ENCODE measurements at places on chromosomes 3 and 15.

DNA sequence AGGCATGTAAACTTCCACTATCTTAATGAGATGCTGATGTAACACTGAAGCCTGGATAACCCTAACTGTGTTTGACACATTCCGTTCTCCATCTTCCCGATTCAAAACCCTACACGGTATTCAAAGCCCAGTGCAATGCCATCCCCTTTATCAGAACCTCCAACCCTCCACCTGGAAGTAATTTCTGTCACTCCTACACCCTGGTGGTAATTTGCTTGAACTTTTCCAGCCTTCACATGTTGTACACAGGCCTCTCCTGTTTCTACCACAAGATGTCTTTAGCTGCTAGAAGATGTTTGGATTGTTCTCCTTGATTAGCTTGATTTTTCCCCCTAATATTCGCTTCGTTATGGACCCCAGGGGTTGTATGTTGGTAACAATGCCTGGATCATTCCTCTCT is 208.9 kb downstream of the CHST2 start:
- no peak for DNase-seq

GRCh38 chr3:52226229-52226817 is 878 bp upstream of the TLR9 start:
- no peak for DNase-seq

DNA sequence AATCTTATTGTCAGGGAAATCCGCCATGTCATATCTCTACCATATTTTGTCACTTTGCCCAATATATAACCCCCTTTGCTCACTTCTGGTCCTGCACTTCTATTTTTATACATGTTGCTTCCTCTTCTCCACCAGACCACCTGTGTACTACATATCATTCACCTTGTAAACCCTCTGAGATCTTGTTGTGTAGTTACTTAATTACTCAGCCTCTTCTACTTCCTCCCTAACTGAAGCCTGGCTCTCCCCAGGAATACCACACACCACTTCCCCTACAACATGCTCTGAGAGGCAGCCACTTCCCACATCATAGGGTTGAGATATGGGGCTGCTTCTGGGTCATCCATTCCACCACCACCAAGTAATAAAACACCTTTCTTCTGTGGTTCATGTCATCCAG is 10.0 kb downstream of the HEXA start:
- DNase-seq: no peak

DNA sequence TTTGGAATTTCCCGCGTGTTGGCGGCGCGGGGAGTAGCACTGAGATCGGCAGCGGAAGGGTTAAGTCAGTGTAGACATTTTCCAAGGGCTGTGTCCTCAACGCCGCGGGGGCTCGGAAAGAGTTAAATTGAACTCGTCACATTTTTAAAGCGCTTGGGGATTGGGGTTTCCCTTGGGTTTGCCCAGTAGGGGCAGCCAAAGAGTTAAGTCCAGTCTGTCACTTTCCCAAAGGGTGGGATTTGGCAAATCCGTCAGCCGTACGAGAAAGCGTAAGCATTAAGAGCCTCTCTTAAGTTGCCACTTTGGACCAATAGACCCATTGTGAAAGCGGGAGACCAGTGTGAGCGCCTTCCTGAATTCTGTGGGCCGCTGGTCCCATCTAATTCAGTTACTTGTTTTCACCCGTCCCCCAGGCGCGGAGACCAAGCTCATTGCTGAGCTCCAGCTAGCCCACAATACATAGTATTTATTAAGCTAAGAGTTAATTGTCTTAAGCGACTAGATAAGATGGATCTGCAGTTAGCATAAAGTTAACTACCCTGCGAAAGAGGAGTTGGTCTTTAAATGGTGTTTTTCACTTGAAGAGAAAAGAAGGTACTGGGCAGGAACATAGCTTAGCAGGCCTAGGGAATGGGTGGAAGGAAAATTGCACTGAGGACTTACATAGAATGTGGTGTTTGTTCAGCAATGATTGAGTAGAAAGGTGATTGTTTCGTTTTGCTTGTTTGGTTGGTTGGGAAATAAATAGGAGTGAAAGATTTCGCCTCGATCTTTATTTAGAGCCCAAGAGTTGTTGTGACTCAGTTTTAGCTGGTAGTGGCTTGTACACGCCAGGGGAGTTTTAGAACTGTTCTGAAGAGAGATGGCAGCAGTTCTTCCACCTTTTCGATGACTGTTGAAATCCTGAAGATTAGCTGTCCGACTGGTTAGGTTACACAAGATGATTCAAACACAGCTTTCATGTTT is 932 bp downstream of the ARL8B start:
- no peak for DNase-seq

DNA sequence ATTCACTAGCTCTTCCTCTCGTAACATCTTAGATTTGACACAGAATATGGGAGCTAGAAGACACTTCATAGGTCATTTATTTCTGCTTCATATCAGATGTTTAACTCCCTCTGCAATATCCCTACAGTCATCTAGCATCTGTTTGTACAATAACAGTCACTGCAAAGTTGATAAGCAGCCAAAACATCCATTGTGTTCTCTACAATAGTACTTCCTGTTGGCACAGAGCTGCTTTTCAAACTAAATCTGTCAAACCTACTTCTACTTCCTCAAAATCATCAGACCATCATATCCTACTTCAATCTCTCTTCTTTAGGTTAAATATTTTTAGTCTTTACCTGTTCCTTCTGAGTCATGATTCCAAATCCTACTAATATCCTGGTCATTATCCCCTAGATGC is 233.2 kb downstream of the FGF12 start:
- no peak for DNase-seq

DNA sequence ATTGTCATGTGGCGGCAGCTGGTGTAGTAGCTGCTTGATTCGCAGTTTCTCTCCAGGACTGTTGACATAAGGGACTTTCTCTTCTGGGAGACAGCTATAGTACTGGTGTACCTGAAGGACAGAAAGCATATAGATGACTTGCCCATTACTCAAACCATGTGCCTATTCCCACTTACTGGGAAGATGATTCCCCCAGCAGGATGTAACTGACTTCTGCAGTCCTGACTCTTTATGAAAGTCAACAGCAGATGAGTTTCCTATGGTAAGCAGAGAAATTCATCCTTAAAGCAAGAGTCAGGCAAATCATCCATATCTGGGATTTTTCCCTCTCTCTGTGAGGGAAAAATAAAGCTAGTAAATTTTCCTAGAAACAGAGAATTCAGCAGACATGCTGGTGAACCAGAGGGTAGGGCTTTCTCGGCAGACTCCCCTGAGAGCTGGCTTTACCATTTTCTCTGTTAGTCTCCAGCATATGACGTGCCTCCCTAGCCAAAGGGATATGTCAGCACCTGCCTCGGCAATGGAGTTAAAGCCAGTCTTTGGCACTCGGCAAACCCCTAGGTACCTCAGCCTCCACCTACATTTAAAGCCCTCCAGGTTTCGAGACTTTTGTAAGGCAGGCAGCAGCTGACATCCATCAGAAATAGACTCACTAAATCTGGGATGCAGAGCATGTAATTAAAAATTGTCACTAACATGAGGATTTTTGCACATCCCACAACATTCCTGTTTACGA is 62.1 kb downstream of the PRICKLE2 start:
- DNase-seq: no peak

- DNase-seq: no peak
Measured at GRCh38 chr15:62503451-62503850, 338.4 kb upstream of the C2CD4B start.

DNA sequence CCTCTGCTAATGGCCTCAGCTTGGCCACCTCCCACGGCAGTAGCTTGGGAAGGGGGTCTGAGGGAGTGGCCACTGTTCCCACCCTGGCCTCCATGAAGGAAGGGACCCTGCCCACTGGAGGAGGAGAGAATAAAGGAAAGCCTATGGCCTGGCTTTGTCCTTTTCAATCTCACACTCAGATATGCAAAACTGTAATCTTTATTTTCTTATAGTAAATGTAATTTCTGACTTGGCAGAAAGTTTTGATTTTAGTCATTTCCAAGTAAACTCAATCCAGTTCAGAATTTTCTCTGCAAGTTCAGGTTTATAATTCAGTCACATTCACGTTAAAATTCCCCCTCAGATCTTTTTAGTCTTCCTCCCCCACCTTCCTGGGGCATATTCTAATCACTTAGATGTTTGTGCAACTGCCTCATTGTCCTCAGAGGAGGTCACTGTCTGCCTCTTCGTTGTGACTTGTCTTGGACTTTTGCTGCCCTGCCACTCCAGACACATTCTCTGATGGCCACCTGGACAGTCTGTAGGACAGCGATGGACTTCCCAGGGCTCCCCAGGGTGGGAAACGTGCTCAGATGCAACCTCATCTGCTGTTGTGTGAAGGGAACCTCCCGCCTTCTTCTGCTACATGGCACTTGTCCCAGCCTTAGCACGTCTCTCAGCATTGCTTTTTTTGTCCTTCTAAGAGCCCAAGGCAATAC is 222.8 kb upstream of the TBL1XR1 start:
- DNase-seq: no peak

GRCh38 chr3:45872569-45872968 is 13.8 kb upstream of the CCR9 start:
- DNase-seq: no peak

GRCh38 chr3:53585627-53586026 is 91.2 kb downstream of the CACNA1D start:
- no peak for DNase-seq

DNA sequence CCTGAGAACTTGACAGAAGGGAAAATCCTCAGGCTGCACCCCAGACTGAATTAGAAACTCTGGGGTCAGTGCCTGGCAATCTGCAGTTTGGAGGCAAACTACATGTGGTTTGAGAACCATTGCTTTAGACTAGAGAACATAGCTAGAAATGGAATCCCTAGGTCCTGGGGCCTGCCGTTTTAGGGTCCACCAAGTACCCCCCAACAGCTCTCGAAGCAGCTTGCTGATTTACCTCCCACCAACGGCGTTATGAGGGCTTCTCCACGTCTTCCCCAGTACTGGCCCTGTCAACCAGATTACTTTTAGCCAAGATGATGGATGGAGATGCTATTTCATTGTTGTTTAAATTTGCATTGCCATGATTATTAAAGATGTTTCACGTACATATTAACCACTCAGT is 272.5 kb downstream of the XXYLT1 start:
- no peak for DNase-seq

GRCh38 chr3:148790851-148791735 is 36.5 kb upstream of the CPB1 start:
- no peak for DNase-seq

DNA sequence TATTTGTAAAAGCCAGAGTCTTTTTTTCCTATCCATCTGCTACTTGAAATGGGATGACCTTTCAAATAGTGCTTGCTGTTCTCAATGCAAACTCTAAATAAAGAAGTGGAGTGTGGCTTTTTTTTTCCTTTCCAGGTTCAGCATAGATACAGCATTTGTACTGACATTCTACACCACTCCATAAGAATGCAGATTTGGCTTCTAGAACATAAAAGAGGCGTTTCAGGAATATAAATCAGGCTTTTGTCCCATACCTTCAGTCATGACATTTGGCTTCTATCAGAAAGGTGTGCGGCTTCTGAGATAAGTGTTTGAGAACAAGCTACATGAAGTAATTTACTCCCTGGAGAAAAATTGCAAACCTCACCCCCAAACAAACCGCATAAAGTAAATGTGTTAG is 553.1 kb downstream of the FHIT start:
- DNase-seq: no peak

DNA sequence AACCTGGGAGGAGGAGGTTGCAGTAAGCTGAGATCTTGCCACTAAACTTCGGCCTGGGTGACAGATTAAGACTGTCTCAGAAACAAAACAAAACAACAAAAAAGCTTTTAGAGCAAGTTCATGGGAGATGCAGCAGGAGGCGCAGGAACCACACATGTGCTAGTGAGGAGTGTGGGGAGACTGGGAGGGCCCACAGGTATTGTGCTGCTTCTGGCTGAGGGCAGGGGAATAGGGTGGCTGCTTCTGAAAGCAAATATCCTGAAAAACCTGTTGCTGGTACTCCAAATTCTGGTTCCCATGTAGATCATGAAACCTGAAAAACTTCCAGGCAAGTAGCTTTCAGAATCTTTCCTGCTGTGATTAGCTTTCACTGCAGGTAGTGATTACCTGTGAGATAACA is 22.1 kb downstream of the TYRO3 start:
- no peak for DNase-seq

DNA sequence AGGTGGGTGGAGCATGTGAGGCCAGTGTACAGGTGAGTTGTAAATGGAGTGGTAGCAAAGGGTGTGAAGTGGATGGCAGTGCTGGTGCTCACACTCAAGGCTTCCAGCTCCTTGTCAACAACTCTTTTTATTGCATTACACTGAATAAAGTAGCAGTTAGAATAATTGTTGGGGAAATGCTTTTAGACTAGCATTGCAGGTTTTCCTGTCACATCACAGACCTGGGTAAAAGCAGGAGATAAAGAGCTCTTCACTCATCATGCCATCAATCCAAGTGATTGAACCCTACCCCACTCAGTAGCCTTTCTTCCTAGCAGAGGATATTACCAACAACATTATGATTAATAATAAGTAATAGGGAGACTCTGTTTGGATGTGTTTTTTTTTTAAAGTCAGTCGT is 81.6 kb downstream of the CDIN1 start:
- DNase-seq: no peak

- DNase-seq: peak; percentile 71
Measured at GRCh38 chr3:126982126-126982470, 817 bp upstream of the PLXNA1 start.

- no peak for DNase-seq
Measured at GRCh38 chr15:34900748-34901147, 68.8 kb downstream of the AQR start.

DNA sequence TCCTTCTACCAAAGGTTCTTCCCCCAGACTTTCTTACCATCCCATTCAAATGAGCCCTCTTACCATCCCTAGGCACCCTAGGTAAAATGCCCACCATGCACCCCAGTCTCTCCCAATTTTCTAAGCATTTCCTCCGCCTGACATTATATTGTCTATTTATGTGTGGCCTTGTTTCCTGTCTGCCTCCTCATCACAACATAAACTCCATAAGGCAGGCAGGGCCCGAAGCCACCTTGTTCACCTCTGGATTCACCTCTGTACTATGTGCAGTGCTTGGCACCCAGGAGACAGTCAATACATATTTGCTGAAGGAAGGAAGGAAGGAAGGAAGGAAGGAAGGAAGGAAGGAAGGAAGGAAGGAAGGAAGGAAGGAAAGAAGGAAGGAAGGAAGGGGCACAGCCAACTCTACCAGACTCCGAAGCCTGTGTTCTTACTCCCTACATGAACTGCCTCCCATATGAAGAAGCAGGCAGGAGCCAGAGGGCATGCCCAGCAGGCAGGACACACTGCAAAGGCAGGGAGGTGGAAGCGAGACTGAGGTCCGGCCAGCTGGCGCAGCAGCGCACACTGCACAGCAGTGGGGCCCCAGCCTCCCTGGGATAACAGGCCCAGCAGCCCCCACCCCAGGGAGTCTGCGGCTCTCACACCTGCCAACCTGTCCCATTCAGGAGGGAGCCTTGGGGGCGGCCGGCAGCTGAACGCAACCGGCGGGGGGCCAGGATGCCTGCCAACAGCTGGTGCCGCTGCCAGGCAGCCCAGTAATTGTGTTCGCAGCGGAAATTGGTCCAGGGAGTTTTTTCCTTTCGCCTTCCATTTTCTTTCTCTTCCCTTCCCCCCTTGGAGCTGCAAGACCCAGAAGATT is 106.0 kb upstream of the LINGO1 start:
- DNase-seq: no peak

DNA sequence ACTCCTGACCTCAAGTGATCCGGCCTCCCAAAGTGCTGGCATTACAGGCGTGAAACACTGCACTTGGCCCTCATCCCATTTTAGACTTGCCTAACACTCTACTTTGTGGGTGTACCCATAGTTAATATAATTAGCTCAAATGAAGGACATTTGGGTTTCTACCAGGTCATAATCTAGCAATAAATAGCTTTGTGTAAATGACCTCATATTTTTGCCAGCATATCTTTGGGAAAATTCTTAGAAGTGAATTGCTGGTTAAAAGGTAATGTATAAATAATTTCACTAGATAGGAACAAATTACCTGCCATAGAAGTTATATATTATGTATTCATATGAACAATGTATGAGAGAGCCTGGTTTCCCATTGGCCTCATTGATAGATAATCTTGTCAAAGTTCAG is 206.0 kb downstream of the DIPK2A start:
- no peak for DNase-seq

Measured in T-helper 17 cell (primary cell).